ENCODE measurements at places on chromosomes 16 and 17. TPM values are rescaled to one million over a fixed set of nuclear protein-coding genes. Genes with fewer than 3 reads are reported as not detected.

Gene NPIPB13
- 1.7 TPM for total RNA-seq

Gene ZFHX3
- total RNA-seq = 26.6 TPM

Gene GPR139
- 1.2 TPM for total RNA-seq

Gene EPX
- total RNA-seq = 0.27 TPM

Gene NFATC3
- 21.8 TPM for total RNA-seq
